ENCODE measurements at places on chromosomes 7 and 10.
A peak's percentile ranks its signal among the peaks of the same experiment; 100 is the strongest.

DNA sequence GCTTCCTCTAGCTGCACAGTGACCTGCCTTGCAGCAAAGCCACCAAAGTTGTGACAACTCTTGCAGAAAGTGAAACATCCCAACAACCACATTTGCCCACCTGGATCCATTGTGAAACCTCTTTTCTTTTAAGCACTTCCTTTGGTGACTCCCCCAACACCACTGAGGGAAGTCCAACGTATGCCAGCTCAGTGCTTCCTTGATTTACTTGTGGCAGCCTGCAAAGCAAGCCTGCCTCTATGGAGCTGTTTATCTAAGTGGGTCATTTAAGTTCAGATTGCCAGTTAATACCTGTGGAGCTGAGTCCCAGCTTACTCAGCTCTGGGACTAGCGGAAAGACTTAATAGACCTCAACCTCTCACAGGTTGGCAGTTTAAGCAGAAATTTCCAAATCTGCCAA, 230.8 kb upstream of the GHITM start:
- DNase-seq, result no peak

- peak; percentile 28 for DNase-seq
These were observed 17.0 kb downstream of the PNLIPRP3 start for GRCh38 chr10:116444527-116445142.

GRCh38 chr7:127667017-127667670, 15.2 kb downstream of the SND1 start:
- DNase-seq, result peak; percentile 53

- no peak for DNase-seq
These were observed 175.0 kb upstream of the PITRM1 start for GRCh38 chr10:3347413-3348182.

DNA sequence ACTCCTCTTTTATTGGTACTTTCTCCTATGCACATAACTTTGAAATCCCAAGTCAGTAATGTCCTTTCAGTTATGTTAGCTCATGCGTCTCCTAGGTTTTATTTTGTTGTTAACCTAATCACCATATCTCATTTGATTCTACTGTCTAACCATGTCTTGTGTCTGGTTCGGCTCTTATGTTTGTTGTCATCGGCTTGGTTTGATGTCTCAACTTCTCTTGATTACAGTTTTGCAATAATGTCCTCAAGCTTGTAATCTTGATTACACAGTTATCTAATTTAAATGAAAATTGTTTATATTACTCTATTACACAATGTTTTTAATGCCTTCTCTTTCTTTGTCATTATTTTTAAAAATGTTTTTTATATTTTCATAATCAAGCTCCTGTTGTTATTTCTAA, 35.9 kb upstream of the SEMA3A start:
- DNase-seq, result no peak

GRCh38 chr7:30256349-30256858, 28.0 kb upstream of the ZNRF2 start:
- no peak for DNase-seq

- DNase-seq, result no peak
These were observed 302.8 kb downstream of the PTPRN2 start for GRCh38 chr7:158284617-158285382.

GRCh38 chr10:73773152-73773879, 8.5 kb upstream of the CHCHD1 start:
- no peak for DNase-seq

DNA sequence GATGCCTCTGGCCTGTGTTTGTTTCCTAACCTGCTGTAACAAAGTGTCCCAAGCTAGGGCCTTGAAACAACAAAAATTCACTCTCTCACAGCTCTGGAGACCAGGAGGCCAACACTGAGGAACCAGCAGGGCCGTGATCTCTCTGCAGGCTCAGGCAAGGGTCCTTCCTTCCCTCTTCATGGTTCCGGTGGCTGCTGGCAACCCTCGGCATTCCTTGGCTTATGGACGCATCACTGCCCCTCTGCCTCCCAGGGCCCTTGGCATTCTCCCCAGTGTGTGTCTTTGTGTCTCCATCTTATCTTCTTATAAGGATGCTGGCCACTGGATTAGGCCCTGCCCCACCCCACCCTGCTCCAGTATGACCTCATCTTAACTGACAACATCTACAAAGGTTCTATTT, 17.0 kb downstream of the CNPY1 start:
- no peak for DNase-seq
